Germinal center (tissue), 1 donor: ENCODE measurements at places on chromosomes 7 and 10.

DNA sequence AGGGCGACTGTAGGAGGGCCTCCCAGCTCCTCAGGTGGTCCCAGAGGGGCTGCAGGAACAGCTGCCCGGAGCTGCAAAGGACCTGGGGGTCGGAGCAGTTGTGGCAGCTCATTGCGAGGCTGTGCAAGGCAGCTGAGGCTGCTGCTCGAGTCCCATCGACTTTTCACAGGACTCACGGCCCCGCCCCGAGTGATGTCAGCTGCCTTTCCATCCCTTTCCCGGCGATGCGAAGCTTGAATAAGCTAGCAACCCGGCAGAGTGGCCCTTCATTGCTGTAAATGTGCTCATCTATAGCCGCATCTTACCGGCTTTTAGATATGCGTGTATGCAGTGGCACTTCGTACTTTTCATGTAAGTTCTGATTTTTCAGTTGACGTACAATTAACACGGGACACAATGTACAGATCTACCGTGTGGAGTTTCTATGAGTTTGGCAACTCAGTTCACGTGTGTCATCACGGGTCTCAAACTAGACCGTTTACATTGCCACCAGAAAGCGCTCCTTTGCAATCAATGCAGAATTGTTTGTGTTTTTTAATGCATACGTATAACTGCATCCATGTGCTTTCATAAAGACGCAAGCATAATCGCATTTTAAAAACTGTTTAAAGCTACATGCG lies at the start of gene CH25H:
CH25H (minus strand) TSS at position 137 of the 620 bp plus-strand sequence; CDS start at position 112, 25 bp downstream.
- peak; percentile 34 for DNase-seq

GRCh38 chr10:84755311-84755710 lies 426.9 kb downstream of the CCSER2 start:
- DNase-seq: no peak

DNA sequence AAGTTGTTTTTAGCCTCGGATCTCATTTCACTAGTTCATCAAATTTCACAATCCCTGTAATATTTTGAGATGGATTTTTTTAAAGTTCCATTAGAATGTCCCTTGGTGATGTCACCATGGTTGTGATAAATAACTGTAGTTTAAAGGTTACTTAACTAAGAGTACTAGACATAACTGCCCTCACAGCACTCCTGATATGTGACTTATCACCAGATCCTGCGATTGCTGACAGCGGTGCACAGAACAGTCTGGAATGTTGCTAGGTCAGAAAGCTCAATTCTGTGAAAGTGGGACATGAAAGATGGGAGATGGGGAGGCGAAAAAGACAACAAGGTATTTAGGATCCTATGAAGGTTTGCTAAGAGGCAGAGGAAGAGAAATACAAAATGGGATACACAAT lies 40.2 kb downstream of the FAM13C start:
- no peak for DNase-seq

GRCh38 chr10:63603709-63604445 lies 82.7 kb downstream of the REEP3 start:
- peak; percentile 44 for DNase-seq

DNA sequence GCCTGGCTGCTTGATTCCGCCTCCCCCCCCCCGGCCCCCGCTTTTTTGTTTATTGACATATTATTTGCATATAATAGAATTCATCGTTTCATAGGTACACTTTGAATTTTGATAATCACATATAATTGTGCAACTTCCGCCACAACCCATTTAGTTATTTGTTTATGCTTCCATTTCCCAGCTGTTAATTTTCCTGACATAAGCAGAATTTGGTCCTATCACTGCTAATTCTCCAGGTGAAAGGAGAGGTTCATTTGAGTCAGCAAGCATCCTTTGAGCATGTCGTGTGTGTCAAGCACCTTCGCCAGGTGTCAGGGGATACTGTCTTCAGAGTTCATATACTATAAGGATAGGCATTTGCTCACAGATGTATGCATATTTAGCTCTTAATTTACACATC lies 102.2 kb downstream of the CELF2 start:
- no peak for DNase-seq

DNA sequence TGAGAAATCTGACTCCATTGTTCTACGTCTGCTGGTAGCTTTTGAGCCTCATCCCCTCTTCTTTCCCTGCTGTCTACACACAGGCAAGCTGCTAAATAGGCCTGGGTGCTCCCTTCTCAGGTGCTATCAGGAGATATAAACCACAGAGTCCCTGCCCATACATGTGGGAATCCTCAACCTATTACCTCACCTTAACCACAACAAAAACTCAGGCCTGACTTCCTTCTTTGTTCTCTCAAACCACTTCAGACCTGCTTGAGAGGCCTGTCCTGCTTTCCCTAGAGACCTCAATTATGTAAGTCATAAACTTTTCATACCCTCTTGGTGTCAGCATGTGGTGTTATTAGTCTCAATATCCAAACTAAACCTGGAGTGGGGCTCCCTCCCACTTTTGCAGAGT lies 75.0 kb upstream of the MAGI2 start:
- DNase-seq: no peak

DNA sequence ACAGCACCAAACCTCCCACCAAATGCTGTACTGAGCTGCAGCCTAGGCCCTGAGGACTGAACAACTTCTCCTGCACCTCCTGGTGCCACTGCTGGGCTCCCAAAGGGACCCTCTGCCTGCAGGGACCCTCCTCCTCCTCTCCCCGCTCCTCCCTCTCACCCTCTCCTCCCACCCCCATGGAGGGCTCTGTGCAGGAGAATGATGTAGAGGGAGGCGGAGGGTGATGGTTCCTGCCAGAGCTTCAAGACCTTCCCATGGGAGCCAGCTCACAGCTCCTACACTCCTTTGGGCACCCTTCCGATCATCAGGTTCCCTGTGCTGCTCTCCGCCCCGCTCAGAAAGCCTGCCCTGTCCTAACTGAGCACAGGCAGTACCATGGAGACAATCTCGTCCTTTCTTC lies 97.7 kb downstream of the PRKAG2 start:
- DNase-seq: no peak
